Adrenal gland (tissue), 19 donors: ENCODE measurements at places on chromosomes 12 and 14. TPM values are rescaled to one million over a fixed set of nuclear protein-coding genes. Genes with fewer than 3 reads are reported as not detected.

GRCh38 chr12:96227365-96228106 is 33.4 kb downstream of the ELK3 start:
- no peak overlapping the region for H3K4me3 ChIP-seq
- no peaks in the 10 kb centered on the region for H3K36me3 ChIP-seq
- H3K27ac ChIP-seq: no peak overlapping the region
- peak; percentile 35 for DNase-seq
- no peaks in the 10 kb centered on the region for H3K27me3 ChIP-seq

PELI2 gene
- total RNA-seq: 2.0 TPM

- no peaks in the 10 kb centered on the region for H3K36me3 ChIP-seq
- H3K4me3 ChIP-seq: no peak overlapping the region
- peaks cover 5% of the 10 kb centered on the region for H3K4me1 ChIP-seq
- no peaks in the 10 kb centered on the region for H3K27me3 ChIP-seq
These were observed 11.1 kb upstream of the LGALS3 start for GRCh38 chr14:55117803-55118441.

KCNA1 gene
- total RNA-seq: not detected

GALNT16 gene
- total RNA-seq: 24.4 TPM

DNA sequence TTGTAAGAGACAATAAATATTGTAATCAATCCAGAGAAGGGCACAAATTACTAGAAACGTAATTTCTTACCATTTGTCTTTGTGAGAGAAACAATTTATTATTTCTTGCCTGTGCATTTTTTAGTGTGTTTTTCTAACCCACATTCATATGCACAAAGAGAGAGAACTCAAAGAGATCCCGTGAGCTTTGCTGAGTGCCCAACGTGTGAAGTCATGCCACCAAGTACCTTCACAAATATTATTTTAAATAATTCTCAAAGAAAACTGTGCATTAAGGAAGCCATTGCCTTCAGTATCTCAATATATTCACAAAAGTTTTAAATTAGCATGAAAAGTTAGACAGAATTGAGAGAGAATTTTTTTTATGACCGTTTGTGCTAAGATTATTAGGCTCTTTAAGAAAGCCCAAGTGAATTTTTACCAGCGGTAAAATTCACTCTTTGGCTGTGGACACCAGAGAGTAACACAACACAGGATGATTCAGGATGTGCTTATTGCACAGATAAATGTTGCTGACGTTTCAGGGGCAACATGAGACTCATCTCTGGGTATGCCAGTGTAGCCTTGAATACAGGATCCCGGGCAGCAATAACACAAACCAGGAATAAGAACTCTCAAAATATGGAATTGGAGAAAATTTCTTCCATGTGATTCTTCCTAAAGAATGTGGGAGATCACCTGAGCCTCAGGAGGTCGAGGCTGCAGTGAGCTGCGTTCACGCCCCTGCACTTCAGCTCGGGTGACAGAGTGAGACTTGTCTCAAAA is 2.9 kb downstream of the ARHGDIB start:
- DNase-seq: no peak
- H3K36me3 ChIP-seq: no peaks in the 10 kb centered on the region
- H3K27me3 ChIP-seq: no peaks in the 10 kb centered on the region
- H3K27ac ChIP-seq: peak overlapping the region; percentile 76
- peaks cover 18% of the 10 kb centered on the region for H3K4me1 ChIP-seq

DNA sequence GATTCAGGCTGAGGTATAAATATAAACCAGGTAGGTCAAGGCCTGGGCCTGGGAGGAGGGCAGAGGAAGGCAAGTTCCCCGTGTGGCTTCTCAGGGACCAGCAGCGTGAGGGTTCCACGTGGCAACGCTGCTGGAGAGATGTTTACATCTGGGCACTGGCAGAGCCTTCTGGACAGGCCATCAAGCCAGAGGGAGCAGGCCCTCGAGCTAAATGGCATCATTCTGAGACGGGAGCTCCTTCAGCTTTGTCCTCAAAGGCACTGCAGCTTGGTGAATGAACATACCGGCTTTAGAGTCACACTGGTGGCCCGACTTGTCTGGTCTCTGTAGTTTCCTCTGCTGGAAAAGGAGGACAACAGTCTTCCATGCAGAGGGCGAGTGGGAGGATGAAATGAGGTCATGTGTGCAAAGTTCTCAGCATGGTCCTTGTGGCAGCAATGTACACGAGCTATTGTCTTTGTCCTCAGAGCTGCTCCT is 231.3 kb downstream of the ZFP36L1 start:
- no peaks in the 10 kb centered on the region for H3K36me3 ChIP-seq
- DNase-seq: no peak
- H3K4me1 ChIP-seq: peaks cover 40% of the 10 kb centered on the region
- peak overlapping the region; percentile 81 for H3K27ac ChIP-seq
- H3K27me3 ChIP-seq: no peaks in the 10 kb centered on the region
- no peak overlapping the region for H3K4me3 ChIP-seq

DNA sequence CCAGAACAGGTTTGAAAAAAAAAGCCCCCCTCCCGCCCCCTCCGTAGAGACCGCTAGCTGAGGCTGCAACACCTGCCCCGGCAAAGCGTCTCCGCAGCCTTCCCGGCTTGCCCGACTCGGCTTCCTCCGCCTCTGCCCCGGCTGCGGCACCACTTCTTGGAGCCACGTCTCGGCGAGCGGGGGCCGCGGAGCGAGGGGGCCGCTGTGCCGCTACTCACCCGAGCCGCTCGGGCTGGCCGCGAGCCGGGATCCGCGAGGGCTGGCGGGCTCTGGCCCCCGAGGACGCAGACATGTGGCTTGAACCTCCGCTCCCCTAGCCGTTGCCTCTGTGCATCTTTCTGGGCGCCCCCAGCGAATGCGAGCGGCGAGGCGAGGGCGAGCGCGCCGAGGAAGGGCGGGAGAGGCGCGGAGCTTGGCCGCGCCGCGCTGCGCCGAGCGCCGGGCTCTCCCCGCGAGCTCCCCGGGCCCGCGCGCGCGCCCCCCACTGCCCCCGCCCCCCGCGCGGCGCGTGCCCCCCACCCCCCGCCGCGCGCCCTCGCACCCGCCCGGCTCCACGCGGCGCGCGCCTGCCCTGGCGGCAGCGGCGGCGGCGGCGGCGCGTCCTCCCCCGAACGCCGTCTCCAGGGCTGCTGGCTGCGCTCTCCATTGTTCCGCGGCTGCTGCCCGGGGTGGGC is 249.5 kb downstream of the APAF1 start:
- no peak overlapping the region for H3K27ac ChIP-seq
- H3K4me3 ChIP-seq: peak overlapping the region; percentile 57
- peaks cover 6% of the 10 kb centered on the region for H3K4me1 ChIP-seq
- H3K36me3 ChIP-seq: no peaks in the 10 kb centered on the region

DNA sequence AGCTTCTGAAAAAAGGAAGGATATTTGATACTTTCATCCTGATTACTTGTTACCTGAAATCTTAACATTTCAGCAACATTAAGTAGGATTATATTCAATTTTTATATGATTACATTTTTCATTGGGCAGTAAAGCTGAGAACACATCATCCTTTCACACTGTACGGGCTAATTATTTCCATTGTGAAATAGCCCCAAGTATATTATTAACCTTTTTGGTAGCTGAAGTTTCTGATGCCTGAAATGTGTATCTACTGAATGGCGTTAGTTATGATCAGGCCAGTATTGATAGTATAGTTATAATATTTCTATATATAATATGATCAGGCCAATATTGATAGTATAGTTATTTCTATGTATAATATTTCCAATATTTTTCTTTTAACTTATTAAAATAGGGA is 10.1 kb downstream of the SPATS2 start:
- no peak overlapping the region for H3K4me3 ChIP-seq
- no peaks in the 10 kb centered on the region for H3K27me3 ChIP-seq
- H3K4me1 ChIP-seq: no peaks in the 10 kb centered on the region
- no peak overlapping the region for H3K27ac ChIP-seq

DNA sequence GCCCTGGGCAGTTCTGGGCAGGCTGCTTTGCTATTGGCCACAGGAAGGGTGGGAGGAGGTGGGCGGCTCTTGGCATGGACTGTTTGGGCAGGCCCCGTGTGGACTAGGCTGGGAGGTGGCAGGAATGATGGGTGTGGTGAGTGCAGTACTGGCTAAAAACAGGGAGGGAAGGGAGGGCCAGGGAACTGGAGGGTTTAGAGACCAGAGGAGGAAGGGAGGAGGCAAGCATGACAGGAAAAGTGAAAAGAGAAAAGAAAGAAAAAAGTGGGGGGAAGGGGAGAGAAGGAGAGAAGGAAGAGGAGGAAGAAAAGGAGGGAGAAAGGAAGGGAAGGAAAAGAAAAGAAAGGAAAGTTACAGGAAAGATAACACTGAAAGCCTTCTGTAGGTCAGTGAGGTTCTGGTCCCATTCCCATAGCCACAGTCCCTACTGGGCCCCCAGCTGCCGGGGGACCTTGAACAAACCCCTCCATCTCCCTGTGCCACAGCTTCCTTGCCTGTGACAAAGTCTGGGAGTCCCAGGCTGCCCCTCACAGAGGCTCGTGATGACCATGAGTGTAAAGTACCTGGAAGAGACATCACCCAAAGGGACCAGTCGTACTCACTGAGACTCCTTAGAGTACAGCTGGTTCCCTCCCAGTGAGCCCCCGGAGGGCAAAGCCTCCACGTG is 1.1 kb upstream of the C14orf132 start:
- no peak overlapping the region for H3K4me3 ChIP-seq
- no peak overlapping the region for H3K27ac ChIP-seq
- peak; percentile 38 for DNase-seq

GRCh38 chr12:122651520-122652224 is 51.5 kb downstream of the HCAR2 start:
- no peaks in the 10 kb centered on the region for H3K27me3 ChIP-seq
- no peak for DNase-seq
- H3K4me3 ChIP-seq: no peak overlapping the region
- no peaks in the 10 kb centered on the region for H3K4me1 ChIP-seq
- H3K36me3 ChIP-seq: no peaks in the 10 kb centered on the region

- peak; percentile 80 for DNase-seq
- no peak overlapping the region for H3K4me3 ChIP-seq
- no peaks in the 10 kb centered on the region for H3K27me3 ChIP-seq
- peak overlapping the region; percentile 40 for H3K27ac ChIP-seq
- no peaks in the 10 kb centered on the region for H3K36me3 ChIP-seq
These were observed 29.7 kb downstream of the ZFP36L1 start for GRCh38 chr14:68762953-68763764.

DNA sequence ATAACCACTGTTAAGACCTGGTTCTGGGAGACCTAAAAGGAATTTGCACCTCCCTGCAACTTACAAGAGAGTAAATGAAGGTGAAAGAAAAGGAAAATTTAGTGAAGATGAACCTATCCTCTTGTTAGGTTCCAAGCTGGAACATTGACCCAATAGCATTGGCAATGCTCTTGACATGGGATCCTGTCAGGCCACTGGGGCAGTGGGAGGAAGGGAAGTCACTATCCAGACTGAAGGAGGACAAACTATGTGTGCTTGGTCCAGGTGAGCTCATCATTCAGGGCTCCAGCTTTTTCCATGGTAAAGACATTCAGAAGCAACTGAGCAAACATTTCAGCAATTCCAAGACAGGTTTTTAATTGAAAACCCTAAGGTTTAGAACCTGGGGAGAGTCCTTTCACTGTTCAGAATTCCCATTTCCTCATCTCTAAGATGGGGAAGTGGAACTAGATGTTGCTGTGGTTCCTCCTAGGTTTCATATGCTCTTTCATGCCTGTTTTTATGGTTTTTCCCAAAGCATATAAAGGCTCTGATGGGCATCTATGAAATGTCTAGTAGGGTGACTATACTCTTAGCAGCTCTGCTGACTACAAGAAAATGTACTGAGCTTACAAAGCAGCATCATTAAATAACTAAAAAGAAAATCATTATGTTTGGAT is 33.1 kb downstream of the MAPK1IP1L start:
- no peak overlapping the region for H3K27ac ChIP-seq
- no peaks in the 10 kb centered on the region for H3K36me3 ChIP-seq
- no peaks in the 10 kb centered on the region for H3K27me3 ChIP-seq
- H3K4me1 ChIP-seq: no peaks in the 10 kb centered on the region
- no peak for DNase-seq

BEST3 gene
- total RNA-seq: 1.0 TPM
